Large intestine (tissue), 12 donors: ENCODE measurements at places on chromosomes 1 and 21. TPM values are rescaled to one million over a fixed set of nuclear protein-coding genes. Genes with fewer than 3 reads are reported as not detected.

DNA sequence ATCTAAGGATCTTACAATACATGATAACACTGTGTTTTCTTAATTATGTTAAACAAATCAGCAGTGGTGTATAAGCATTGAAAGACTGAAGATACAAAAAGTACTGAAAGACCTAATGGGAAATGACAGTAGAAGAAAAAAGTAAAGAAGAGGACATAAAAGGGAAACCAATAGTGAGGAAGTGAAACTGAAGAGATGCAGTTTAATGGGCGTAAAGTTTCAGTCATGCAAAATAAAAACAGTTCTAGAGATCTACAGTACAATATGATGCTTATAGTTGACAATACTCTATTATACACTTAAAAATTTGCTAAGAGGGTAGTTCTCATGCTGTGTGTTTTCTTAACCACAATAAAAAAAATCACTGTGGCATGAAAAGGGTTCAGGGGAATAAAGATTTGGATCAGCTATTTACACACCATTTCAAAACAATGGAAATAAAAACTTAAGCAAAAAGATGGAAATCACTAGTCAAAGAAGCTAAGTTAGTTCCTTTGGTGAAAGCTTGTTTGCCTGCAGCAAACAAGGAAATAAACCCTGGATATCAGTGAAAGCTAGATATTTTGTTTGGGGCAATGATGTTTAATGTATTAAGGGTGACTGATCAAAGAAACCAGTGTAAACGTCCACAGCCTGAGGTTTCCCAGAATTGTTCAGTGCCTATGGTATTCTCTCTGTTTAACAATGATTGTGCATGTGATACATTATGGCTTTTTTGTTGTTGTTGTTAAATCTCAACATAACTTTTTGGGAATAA lies 1160.8 kb upstream of the ADGRL2 start:
- H3K27me3 ChIP-seq, result no peaks in the 10 kb centered on the region

DNA sequence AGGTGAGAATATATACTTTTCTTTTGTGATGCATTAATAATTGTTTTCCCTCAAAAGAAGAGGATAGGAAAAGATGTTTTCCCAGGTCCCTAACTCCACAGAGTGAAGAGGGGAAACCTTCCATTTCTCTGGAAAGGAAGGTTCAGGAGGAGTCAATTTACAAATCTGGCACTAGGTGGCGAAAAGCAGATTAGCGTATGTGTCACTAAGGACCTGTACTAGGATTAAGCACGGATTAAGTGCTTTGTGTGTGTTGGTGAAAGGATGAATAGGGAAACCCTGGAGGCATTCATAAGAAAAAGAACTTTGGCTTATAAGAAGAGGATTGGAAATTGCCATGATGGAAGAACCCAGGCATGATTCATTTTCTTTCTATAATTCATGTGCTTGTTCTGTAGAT lies 410.1 kb upstream of the PLXNA2 start:
- H3K27ac ChIP-seq, result no peak overlapping the region
- peaks cover 7% of the 10 kb centered on the region for H3K27me3 ChIP-seq
- H3K4me3 ChIP-seq, result no peak overlapping the region
- no peak for DNase-seq
- no peaks in the 10 kb centered on the region for H3K4me1 ChIP-seq

DNA sequence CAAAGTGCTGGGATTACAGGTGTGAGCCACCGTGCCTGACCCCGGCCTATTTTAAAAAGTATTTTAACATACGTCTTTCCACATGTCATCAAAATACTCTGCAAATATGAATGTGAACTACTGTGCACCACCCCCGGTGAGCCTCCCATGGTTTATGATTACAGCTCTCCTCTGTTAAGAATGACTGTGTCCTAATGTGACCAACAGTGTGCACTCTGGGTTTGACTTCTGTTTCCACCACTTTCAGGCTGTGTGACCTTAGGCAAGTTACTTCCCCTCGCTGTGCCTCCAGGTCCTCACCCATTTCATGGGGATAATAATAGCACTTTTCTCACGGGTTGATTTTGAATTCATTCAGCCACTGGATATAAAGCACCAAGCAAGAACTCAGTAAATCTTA lies 14.7 kb downstream of the AMPD2 start:
- no peak for DNase-seq
- H3K4me1 ChIP-seq, result peaks cover 5% of the 10 kb centered on the region
- no peak overlapping the region for H3K27ac ChIP-seq
- H3K27me3 ChIP-seq, result no peaks in the 10 kb centered on the region

Gene ST6GALNAC5
- 6.1 TPM for polyA plus RNA-seq

Gene TOR1AIP1
- 26.0 TPM for polyA plus RNA-seq

- H3K4me3 ChIP-seq, result no peak overlapping the region
- no peaks in the 10 kb centered on the region for H3K36me3 ChIP-seq
- no peak for DNase-seq
- H3K4me1 ChIP-seq, result no peaks in the 10 kb centered on the region
Measured at GRCh38 chr1:169610108-169610507, 19.8 kb downstream of the SELP start.

DNA sequence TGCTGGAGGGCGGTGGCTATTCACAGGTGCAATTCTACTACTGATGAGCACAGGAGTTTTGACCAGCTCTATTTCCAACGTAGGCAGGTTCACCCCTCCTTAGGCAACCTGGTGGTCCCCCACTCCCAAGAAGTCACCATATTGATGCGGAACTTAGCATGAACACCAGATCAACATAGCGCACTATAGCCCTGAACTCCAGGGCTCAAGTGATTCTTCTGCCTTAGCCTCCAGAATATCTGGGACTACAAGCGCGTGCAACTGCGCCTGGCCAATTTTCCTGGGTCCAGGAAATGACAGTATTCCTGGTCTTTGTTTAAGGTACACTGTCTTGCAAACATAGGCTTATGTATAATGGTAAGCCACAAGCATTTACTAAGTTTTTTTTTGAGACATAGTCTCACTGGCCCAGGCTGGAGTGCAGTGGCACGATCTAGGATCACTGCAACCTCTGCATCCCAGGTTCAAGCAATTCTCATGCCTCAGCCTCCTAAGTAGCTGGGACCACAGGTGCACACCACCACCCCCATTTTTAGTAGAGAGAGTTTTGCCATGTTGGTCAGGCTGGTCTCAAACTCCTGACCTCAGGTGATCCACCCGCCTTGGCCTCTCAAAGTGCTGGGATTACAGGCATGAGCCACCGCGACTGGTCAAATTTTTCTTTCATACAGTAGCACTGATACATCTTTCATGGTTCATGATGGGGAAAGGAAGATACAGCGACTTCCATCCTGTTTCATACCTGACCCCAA lies 12.6 kb downstream of the MCL1 start:
- H3K27me3 ChIP-seq, result no peaks in the 10 kb centered on the region
- H3K36me3 ChIP-seq, result peaks cover 6% of the 10 kb centered on the region
- peak overlapping the region; percentile 87 for H3K27ac ChIP-seq
- H3K4me1 ChIP-seq, result peaks cover 65% of the 10 kb centered on the region
- H3K4me3 ChIP-seq, result no peak overlapping the region

DNA sequence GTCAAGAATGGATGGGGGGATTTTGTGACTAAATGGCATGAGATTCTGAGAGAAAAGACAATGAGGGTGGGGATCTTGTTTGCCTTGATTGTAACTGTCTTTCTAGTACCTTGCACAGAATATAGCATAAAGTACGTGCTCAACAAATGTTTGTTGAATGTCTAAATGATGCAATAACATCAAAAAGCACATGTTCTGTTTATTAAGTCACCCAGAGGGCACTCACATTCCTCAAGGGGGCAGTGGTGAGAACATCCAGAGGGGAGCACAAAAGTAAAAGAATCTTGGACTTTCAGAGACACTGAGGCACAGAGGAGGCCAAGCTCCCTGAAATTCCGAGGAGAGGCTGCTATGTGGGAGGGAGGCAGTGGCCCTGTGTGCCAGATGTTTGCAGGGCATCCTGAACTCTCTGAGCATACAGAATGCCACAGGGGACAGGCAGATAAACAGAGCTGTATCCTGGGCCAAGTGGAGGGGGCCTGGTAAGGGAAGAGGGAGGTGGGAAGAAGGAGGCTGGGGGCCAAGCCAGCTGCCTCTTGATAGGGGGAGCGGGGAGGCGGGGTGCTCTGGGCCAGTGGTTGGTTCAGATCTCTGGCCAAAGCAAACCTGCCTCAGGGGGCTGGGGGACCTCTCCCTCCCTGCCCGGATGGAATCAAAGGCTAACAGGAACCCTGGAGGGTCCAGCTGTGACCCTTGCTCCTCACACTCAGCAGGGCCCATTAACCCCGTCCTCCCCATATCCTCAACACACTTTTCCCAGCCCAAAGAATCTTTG lies 6.5 kb upstream of the ATP1A2 start:
- H3K4me1 ChIP-seq, result no peaks in the 10 kb centered on the region
- no peak for DNase-seq
- no peak overlapping the region for H3K27ac ChIP-seq
- no peaks in the 10 kb centered on the region for H3K36me3 ChIP-seq
- no peak overlapping the region for H3K4me3 ChIP-seq

- H3K4me1 ChIP-seq, result peaks cover 10% of the 10 kb centered on the region
- no peaks in the 10 kb centered on the region for H3K36me3 ChIP-seq
- DNase-seq, result peak; percentile 51
- peak overlapping the region; percentile 44 for H3K4me3 ChIP-seq
- H3K27me3 ChIP-seq, result peaks cover 46% of the 10 kb centered on the region
Measured at GRCh38 chr1:18901952-18902522, 318 bp downstream of the ALDH4A1 start.

Gene GOLT1A
- polyA plus RNA-seq, result 113 TPM

Gene RAB7B
- 5.4 TPM for polyA plus RNA-seq

DNA sequence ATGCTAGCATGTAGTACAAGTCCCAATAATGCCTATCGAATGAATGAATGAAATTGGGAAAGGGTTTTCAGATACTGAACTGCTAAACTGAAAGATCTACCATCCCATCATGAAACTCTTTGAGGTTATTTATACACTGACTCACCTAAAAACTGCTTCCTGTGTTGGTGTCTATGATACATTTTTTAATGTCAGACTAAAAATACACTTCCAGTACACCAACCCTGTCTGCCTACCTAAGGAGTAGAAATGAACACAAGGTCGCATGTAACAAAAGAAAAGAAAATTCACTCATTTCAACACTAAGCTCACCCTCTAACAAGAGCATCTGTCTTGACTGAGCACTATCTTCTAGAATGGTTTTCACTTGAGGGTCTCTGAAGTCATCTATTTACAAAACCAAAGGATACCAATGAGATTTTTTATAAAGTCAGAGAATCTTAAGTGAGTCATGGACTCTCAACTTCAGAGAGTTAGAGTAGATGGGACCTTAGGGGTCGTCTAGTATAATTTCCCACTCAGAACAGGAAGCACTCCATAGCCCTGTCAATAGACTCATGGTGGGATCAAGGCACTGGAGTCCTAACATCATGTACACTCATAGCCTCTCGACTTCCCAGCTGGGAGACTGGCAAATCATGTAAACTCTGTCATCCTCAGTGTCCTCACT lies 53.4 kb downstream of the WLS start:
- H3K27ac ChIP-seq, result no peak overlapping the region
- H3K36me3 ChIP-seq, result no peaks in the 10 kb centered on the region
- H3K4me3 ChIP-seq, result no peak overlapping the region

- H3K27ac ChIP-seq, result no peak overlapping the region
- no peak for DNase-seq
- H3K27me3 ChIP-seq, result no peaks in the 10 kb centered on the region
- no peak overlapping the region for H3K4me3 ChIP-seq
- peaks cover 89% of the 10 kb centered on the region for H3K36me3 ChIP-seq
Measured at GRCh38 chr21:38813143-38813542, 7.4 kb downstream of the ETS2 start.

DNA sequence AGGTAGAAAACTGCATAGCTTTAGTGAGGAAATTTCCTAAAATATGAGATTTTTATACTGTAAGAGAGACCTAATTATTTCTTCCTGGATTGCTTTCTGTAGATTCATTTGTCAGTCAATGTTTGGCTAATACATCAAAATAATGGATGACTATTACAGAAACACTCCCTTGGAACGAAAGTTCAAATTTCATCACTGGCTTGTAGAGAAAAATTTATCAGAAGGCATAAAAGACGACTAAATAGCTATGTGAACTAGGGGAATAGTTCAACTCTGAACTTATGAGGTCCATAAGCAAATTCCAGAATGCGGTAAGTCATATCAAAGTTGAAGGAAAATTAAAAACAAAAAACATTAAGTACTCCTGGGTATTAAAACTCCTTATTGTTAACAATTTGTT lies 36.0 kb downstream of the WNT2B start:
- H3K36me3 ChIP-seq, result peaks cover 9% of the 10 kb centered on the region
- peaks cover 7% of the 10 kb centered on the region for H3K4me1 ChIP-seq
- H3K27me3 ChIP-seq, result no peaks in the 10 kb centered on the region
- peak; percentile 14 for DNase-seq

DNA sequence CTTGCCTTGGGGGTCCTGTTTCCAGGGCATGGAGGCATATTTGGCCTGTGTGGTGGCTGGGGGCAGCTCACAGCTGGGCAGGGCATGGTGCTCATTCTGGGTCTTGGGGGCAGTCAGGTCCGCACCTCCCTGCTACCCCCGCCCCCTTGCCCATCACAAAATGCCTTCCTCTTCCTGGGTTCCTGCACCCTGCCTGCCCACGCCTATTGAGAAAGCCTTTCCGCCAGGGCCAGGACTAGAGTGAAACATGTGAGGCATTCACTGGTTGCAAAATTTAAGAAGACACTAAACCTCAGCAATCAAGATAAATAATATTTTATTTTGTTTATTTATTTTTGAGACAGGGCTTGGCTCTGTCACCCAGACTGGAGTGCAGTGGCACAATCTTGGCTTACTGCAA lies 19.7 kb downstream of the PTAFR start:
- no peak for DNase-seq
- no peaks in the 10 kb centered on the region for H3K27me3 ChIP-seq
- H3K4me3 ChIP-seq, result no peak overlapping the region

DNA sequence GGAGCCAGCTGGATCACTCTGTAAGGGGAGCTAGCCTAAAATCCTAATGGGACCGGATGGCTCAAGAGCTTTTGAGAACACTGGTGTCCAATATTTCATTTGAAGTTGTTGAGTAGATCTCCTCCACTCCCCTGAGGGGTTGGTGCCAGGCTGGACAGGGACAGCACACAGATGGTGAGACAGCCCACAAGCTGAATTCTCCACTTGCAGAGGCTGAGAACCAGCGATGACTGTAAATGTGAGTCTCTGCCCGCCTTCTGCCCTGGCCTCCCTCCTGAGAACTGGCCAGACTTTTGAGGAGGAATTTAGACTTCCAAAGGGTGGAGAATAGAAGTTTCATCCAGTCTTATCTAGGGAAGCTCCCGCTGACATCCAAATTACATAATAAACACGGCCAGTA lies 20.5 kb upstream of the COQ8A start:
- no peaks in the 10 kb centered on the region for H3K36me3 ChIP-seq
- no peaks in the 10 kb centered on the region for H3K4me1 ChIP-seq
- H3K4me3 ChIP-seq, result no peak overlapping the region
- no peak overlapping the region for H3K27ac ChIP-seq
- DNase-seq, result no peak
- no peaks in the 10 kb centered on the region for H3K27me3 ChIP-seq

Gene CFAP74
- polyA plus RNA-seq, result 1.4 TPM

Gene ADAMTS4
- 1.2 TPM for polyA plus RNA-seq

GRCh38 chr1:205191622-205192021 lies 19.9 kb downstream of the DSTYK start:
- peaks cover 3% of the 10 kb centered on the region for H3K4me1 ChIP-seq
- H3K4me3 ChIP-seq, result no peak overlapping the region
- no peak for DNase-seq
- peaks cover 7% of the 10 kb centered on the region for H3K36me3 ChIP-seq

Gene HRNR
- 0.12 TPM for polyA plus RNA-seq

GRCh38 chr1:152756872-152757271 lies 953 bp upstream of the KPRP start:
- no peaks in the 10 kb centered on the region for H3K36me3 ChIP-seq
- no peak for DNase-seq
- H3K27ac ChIP-seq, result no peak overlapping the region

- DNase-seq, result no peak
- H3K27me3 ChIP-seq, result no peaks in the 10 kb centered on the region
- no peak overlapping the region for H3K27ac ChIP-seq
- H3K4me3 ChIP-seq, result no peak overlapping the region
- no peaks in the 10 kb centered on the region for H3K4me1 ChIP-seq
- H3K36me3 ChIP-seq, result no peaks in the 10 kb centered on the region
Measured at GRCh38 chr21:37753122-37753599, 163.1 kb downstream of the KCNJ6 start.
